ENCODE measurements at places on chromosomes 5 and 9.

DNA sequence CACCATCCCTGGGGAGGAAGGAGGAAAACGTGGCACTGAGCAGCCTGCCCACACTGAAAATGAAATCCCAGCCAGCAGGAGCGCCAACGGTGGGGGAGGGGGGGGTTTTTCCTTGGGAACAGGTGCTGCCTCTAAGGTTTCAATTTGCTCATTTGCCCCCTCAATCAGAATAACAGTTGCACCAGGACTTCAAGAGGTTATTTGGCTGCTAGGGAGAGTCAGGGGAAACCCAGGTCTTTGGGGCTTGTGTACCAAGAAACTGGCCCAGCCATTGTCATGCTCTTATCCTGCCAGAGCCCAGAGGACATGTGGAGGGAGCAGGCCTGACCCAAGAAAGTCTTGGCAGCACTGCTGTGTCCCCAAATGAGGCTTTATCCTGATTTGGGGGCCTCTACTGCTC is 66.5 kb downstream of the NDFIP1 start:
- DNase-seq = no peak

- DNase-seq = no peak
Measured at GRCh38 chr9:118128313-118128712, 424.1 kb downstream of the TLR4 start.

DNA sequence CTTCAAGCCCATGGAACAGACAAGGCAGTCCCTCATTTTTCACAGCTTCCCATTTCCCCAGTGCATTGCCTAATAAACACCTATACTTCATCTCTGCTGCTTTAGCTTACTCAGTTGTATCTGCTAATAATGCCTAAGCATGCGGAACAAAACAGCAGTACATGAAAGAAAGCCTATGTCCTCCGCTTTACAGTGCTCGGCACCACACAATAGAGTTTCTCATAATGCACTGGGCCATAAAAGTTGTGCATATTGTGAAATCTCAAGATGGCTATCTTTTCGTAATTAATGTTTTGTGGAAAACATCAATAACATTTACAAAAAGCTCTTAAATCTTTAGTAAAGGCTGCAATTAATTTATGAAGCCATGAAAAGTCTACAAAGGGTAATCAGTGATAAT is 69.3 kb downstream of the DENND1A start:
- DNase-seq = no peak

DNA sequence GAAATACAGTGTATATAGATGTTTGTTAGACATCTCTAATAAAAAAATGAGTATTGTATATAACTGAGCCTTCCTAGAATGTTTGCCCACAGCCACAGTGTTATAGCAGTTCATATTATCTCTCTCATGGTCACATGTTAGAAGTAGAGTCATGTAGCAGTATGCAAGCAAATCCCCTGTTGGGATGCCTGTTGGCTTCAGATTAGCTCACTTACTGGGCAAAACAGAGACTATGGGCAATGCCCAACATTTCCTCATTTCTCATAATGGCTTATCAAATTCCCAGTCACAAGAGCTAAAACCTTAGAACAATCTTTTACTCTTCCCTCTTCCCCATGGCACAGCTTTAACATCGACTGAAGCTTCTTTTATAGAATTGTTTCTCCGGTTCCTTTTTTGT is 27.0 kb upstream of the PDCD1LG2 start:
- DNase-seq = no peak

DNA sequence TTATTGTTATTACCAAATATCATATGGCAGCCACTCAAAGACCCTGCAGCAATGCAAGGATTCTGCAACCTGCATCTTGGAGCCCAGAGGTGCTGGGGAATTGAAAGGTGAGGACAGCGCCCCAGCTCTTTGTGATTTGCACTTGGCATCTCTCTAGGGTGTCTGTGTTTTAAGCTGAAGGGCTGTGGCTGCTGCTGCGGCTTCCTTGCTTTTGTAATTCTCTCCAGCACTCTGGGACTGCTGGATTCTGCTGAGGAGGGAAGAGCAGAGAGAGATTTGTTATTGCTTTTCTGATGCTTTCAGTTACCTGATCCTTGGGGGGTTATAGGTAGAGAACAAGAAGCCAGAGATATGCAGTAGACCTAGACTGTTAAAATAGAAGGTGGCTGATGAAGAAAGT is 562.4 kb downstream of the EBF1 start:
- DNase-seq = no peak

Data from RPMI8226 (cell line).